ENCODE measurements at places on chromosomes 6 and 20. TPM values are rescaled to one million over a fixed set of nuclear protein-coding genes. Genes with fewer than 3 reads are reported as not detected.

CDH22 gene
- total RNA-seq = not detected

TRAPPC3L gene
- total RNA-seq = not detected

BMP2 gene
- total RNA-seq = not detected

TTLL9 gene
- not detected for total RNA-seq

ETV7 gene
- total RNA-seq = 0.61 TPM

YWHAB gene
- 276 TPM for total RNA-seq

- no peak overlapping the region for H3K27ac ChIP-seq
- no peak overlapping the region for H3K4me3 ChIP-seq
- H3K36me3 ChIP-seq = no peaks in the 10 kb centered on the region
- H3K27me3 ChIP-seq = no peaks in the 10 kb centered on the region
- no peak for DNase-seq
These were observed 109.3 kb downstream of the THBS2 start for GRCh38 chr6:169144356-169144755.

- no peak overlapping the region for H3K27ac ChIP-seq
- H3K4me3 ChIP-seq = no peak overlapping the region
- no peak for DNase-seq
- H3K36me3 ChIP-seq = no peaks in the 10 kb centered on the region
These were observed 70.6 kb upstream of the SOX4 start for GRCh38 chr6:21522797-21523456.

- no peak for DNase-seq
- H3K27me3 ChIP-seq = no peaks in the 10 kb centered on the region
- H3K4me3 ChIP-seq = no peak overlapping the region
These were observed 339.4 kb downstream of the CD83 start for GRCh38 chr6:14456941-14457340.

- H3K36me3 ChIP-seq = no peaks in the 10 kb centered on the region
- H3K27ac ChIP-seq = no peak overlapping the region
- H3K4me1 ChIP-seq = peaks cover 17% of the 10 kb centered on the region
- DNase-seq = no peak
These were observed 63.0 kb downstream of the ARID1B start for GRCh38 chr6:156840136-156840535.

GRCh38 chr6:46556053-46556452, 64.8 kb upstream of the RCAN2 start:
- H3K27ac ChIP-seq = no peak overlapping the region
- no peak for DNase-seq
- H3K27me3 ChIP-seq = no peaks in the 10 kb centered on the region
- H3K4me1 ChIP-seq = no peaks in the 10 kb centered on the region
- no peaks in the 10 kb centered on the region for H3K36me3 ChIP-seq

- no peak overlapping the region for H3K27ac ChIP-seq
- no peaks in the 10 kb centered on the region for H3K27me3 ChIP-seq
- no peaks in the 10 kb centered on the region for H3K36me3 ChIP-seq
- H3K4me3 ChIP-seq = no peak overlapping the region
- no peaks in the 10 kb centered on the region for H3K4me1 ChIP-seq
These were observed 246.1 kb downstream of the TFAP2C start for GRCh38 chr20:56875052-56875659.

Measured in CD8-positive, alpha-beta memory T cell (primary cell).